ENCODE measurements at places on chromosomes 12 and 14. TPM values are rescaled to one million over a fixed set of nuclear protein-coding genes. Genes with fewer than 3 reads are reported as not detected.
A peak's percentile ranks its signal among the peaks of the same experiment; 100 is the strongest.

DNA sequence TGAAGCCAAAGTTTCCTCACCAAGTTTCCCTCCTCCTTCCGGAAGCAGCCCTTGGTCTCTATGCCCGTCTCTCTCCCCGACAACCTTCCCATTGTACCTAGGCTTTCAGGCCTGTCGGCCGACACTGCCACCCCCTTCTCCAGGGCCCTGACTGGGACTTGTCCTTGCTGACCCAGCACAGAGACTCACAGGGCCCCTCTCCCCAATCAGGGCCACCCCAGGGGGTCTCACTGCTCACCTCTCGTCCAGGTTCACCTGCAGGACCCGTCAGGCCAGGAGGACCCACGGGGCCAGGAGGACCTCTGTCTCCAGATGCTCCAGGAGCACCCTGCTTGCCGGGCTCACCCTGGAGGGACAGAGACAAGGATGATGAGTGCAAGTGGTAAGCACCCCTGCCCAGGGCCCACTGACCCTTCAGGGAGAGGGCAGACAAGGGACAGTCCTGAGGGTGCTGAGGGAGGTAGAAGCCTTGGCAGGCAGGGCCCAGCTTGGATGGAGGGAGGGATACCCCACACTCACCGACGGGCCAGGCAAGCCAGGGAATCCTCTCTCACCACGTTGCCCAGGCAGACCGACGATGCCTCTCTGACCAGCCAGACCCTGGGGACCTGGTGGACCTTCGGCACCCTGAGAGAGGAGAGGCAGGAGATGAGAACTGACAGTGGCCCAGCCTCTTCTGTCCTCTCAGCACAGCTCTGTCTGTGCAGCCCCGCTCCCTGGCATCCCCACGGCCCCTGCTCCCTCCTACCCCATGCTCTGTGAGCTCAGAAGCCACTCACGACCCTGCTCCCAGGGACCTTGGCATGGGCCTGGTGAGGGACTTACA, 14.6 kb downstream of the TMEM106C start:
- DNase-seq = peak; percentile 72

- DNase-seq = no peak
These were observed 13.0 kb downstream of the ZBTB39 start for GRCh38 chr12:56993346-56993745.

DNA sequence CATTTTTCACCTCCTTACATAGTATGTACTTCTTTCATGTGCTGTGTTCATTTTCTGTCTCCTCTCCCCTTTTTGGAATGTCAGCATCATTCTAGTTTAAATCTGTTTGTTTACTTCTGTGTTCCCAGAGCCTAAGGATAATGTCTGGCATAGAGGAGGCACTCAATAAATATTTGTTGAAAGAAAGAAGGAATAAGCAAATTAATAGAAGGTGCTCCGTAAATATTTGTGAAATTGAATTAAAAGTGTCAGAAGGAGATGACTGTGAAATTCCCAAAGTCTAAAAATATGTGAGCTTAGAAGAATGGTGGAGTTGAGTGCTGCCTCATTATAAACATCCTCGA, 3.3 kb upstream of the CDKN1B start:
- no peak for DNase-seq

- DNase-seq = no peak
These were observed 83.3 kb downstream of the PTPRO start for GRCh38 chr12:15405606-15406005.

- DNase-seq = no peak
These were observed 22.1 kb upstream of the NAP1L1 start for GRCh38 chr12:76106631-76107030.

- DNase-seq = no peak
These were observed 8.1 kb upstream of the PTGDR start for GRCh38 chr14:52259434-52259833.

- no peak for DNase-seq
These were observed 418 bp upstream of the MYG1 start for GRCh38 chr12:53299101-53299453.

DNA sequence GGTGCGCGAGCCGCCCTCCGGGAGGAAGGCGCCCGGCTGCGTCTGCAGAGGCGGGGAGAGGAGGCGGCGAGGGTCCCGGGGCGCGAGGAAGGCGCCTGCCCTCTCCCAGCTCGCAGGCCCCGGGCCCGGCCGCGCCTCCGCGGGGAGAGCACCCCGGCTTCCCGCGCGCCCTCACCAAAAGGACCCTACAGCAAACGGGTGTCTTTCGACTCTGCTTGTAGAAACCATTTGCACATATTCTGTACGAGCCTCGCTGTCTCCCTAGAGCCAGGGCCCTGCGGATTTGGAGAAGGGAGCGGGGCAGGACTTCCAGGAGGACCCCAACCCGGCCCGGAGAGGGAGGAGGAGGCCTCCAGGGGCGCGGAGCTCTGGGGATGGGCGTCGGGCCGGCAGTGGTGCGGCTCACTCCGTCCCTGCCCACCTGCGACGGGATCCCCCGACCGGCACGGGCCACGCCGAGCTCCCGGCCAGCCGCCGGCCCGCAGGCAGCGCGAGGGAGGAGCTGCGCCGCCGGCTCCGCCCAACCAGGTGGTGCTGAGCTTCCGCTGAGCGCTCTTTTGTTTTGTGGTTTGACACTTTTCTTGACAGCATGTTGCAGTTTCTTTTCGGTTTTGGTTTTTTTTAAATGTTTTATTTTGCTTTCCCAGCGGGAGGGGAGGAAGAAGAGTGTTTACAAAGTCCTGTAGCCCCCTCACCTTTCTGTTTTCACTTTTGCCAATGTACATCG, 103.3 kb upstream of the FKBP4 start:
- no peak for DNase-seq

- DNase-seq = no peak
These were observed 7.0 kb downstream of the FOXA1 start for GRCh38 chr14:37587881-37588666.

GRCh38 chr12:46461907-46462640, 89.5 kb upstream of the SLC38A2 start:
- no peak for DNase-seq

GRCh38 chr12:120257041-120257821, 8.3 kb downstream of the PXN start:
- no peak for DNase-seq

- DNase-seq = no peak
These were observed 4.9 kb downstream of the KRT5 start for GRCh38 chr12:52515319-52515646.

- no peak for DNase-seq
These were observed 72.5 kb upstream of the SLC38A2 start for GRCh38 chr12:46445093-46445492.

- DNase-seq = no peak
These were observed 88.0 kb downstream of the EPS8 start for GRCh38 chr12:15701206-15701605.

DNA sequence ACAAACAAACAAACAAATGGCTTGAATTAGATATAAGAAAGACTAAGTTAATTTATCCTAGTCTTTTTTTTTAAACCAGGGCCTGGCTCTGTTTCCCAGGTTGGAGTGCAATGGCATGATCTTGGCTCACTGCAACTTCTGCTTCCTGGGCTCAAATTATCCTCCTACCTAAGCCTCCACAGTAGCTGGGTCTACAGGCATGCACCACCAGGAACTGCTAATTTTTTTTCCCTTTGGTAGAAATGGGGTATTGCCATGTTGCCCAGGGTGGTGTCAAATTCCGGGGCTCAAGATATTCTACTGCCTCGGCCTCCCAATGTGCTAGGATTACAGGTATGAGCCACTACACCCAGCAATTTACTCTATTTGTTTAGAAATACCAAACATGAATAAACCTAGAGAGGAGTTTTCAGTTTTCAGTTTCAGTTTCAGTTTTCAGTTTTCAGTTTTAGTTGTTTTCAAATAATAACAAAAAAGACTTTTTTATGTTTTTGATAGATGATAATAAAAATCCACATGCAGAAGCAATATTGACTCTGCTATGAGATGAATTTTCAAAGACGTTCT, 817.0 kb downstream of the FLRT2 start:
- no peak for DNase-seq

DNA sequence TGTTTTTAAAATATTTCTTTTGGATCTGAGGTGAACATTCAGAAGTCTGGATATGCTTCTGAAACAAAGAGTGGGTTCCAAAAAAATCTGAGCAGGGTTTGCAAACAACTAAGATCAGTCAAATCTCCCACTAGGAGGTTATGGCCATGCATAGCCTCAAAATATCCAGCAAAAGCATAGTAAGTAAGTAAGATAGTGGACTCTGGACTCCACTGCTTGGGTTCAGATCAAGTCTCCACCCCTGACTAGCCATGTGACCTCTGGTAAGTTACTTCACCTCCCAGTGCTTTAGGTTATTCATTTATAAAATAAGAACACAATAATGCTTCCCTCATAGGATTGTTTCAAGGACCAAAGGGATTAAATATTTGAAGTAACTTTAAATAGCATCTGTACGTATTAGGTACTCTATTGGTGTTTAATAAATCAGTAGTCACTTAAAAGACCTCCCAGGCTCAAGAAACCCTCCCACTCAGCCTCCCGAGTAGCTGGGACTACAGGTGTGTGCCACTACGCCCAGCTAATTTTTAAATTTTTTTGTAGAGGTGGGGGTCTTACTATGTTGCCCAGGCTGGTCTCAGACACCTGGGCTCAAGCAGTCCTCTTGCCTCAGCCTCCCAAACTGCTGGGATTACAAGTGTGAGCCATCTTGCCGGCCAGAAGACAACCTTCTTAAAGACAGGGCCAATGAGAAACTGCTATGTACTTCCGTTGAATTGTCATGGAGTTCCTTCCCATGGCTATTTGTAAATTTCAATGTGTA, 95.7 kb upstream of the SOX5 start:
- no peak for DNase-seq

- DNase-seq = no peak
These were observed 1119.1 kb upstream of the ATXN7L3B start for GRCh38 chr12:73418541-73418940.

DNA sequence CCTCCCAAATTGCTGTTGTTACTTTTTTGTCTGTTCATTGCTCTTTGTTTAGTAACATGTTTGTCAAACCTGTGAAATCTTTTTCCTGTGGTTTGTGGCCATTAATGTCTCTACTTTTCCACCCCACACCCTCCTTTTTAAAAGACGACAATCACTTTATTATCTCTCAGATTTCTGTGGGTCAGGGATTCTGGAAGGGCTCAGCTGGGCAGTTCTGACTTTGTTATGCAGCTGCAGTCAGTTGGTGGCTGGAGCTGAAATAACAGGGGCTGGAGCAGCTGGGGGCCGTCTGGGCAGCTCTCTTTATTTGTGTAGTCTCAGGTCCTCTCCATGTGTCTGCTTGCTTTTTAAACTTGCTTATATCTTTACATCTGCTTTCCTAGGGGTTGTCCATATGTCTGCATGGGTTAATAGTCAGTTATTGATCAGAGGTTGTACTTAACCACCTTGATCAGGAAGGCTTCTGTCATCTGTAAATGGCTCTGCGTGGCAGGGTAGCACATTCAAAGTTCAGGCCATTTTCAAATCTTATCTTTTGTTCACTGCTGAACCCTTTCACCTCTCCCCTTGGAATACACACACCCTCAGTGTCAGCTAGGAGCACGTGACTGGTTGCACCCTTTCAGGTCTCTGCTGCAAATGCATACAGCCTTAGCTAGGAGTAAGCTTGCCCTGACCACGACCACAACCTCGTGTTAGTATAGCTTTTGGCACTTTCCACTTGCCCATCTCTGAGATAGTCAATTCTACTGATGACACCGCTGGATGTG, 27.9 kb downstream of the BORCS5 start:
- DNase-seq = no peak

- no peak for DNase-seq
These were observed 41.4 kb downstream of the FBXL14 start for GRCh38 chr12:1552911-1553491.

DNA sequence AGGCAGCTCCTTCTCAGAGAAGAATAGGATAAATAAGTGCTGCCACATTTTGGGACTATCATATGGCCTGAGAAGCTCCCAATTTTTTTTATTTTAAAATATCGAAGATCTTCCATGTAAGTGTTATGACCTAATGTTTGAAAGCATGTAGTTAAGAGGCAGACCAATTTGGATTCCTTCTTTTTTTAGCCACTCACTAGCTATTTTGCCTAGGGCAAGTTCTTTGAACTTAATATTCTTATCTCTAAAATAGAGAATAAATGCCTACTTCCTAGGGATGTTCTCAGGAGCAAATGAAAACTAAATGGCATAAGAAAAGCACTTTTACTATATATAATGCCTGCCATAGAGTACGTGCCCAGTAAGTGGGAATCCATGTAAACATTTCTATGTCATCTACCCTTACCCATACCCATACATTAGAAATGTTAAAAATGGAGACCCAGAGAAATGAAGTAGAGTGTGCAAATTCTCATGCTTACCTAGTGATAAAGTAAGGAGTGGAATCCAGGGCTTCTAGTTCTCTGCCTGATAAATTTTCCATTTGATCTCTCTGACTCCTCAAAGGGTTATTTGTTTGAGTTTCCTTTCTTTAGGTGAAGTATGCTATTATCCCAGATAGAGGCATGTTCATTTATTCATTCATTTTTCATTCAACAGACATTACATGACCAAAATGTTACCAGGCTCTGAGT, 148.3 kb downstream of the TGFB3 start:
- no peak for DNase-seq

DNA sequence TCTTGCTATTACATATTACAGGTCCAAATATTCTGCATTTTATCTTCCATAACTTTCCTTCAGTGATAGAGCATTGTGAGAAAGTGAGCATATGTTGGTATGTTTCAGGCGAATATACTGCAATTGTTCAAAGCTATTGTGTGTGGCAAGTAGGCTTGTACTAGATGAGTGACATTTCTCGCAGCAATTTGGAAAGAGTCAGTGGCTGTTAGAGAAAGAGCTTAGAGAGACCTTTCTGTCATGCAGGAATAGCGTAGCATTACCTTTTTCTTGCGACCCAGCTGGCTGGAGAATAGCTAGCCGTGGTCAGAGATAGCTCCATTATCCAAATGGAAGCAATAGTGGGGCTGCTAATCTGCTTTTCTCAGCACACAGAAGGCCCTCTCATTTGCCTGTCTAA, 678.5 kb upstream of the FOXG1 start:
- no peak for DNase-seq

Gene LIN7A
- total RNA-seq = 2.4 TPM

Gene KRT6A
- total RNA-seq = not detected

Gene PTPRQ
- 1.5 TPM for total RNA-seq

Gene ARHGEF25
- 82.8 TPM for total RNA-seq

Gene CISTR
- total RNA-seq = not detected

Gene NTF3
- total RNA-seq = 17.9 TPM

Gene DBX2
- 0.93 TPM for total RNA-seq

Gene TPH2
- total RNA-seq = not detected

Gene SLC35F4
- total RNA-seq = 3.9 TPM

Gene SDSL
- 1.1 TPM for total RNA-seq

Gene KRT82
- not detected for total RNA-seq

Gene COX8C
- not detected for total RNA-seq

Gene RNU4-1
- total RNA-seq = 4,532 TPM

All from posterior vena cava (tissue), 2 donors.